ENCODE measurements at places on chromosomes 12 and 14. TPM values are rescaled to one million over a fixed set of nuclear protein-coding genes. Genes with fewer than 3 reads are reported as not detected.

POTEM gene
- not detected for total RNA-seq

TDP1 gene
- total RNA-seq = 30.5 TPM

LAG3 gene
- 4.1 TPM for total RNA-seq

RAB3IP gene
- total RNA-seq = 12.1 TPM

HCAR2 gene
- total RNA-seq = not detected

NID2 gene
- total RNA-seq = 56.7 TPM

ACOT6 gene
- total RNA-seq = not detected

MMP17 gene
- 10.8 TPM for total RNA-seq

CMA1 gene
- not detected for total RNA-seq

UNC79 gene
- total RNA-seq = not detected

CCDC196 gene
- total RNA-seq = not detected

TXNDC16 gene
- total RNA-seq = 4.8 TPM

BCL11B gene
- 0.07 TPM for total RNA-seq

EFS gene
- not detected for total RNA-seq

ASIC1 gene
- 0.55 TPM for total RNA-seq

TAPBPL gene
- 9.9 TPM for total RNA-seq

KIF21A gene
- total RNA-seq = 10.1 TPM

RNASE12 gene
- not detected for total RNA-seq

OTUB2 gene
- total RNA-seq = 1.1 TPM

PACS2 gene
- total RNA-seq = 86.3 TPM

LRRC43 gene
- total RNA-seq = 5.4 TPM

A2ML1 gene
- not detected for total RNA-seq

BATF gene
- not detected for total RNA-seq

ANKLE2 gene
- total RNA-seq = 96.2 TPM

NDUFA12 gene
- 140 TPM for total RNA-seq

FAM234B gene
- total RNA-seq = 9.4 TPM

KIF26A gene
- 9.5 TPM for total RNA-seq

GPR84 gene
- not detected for total RNA-seq

CLEC4D gene
- total RNA-seq = not detected

FOXN4 gene
- total RNA-seq = not detected

DHRS2 gene
- total RNA-seq = 0.44 TPM
